ENCODE measurements at places on chromosomes 5 and 9.

- DNase-seq = no peak
Observed at GRCh38 chr5:75214409-75214808, 22.3 kb downstream of the ANKRD31 start.

DNA sequence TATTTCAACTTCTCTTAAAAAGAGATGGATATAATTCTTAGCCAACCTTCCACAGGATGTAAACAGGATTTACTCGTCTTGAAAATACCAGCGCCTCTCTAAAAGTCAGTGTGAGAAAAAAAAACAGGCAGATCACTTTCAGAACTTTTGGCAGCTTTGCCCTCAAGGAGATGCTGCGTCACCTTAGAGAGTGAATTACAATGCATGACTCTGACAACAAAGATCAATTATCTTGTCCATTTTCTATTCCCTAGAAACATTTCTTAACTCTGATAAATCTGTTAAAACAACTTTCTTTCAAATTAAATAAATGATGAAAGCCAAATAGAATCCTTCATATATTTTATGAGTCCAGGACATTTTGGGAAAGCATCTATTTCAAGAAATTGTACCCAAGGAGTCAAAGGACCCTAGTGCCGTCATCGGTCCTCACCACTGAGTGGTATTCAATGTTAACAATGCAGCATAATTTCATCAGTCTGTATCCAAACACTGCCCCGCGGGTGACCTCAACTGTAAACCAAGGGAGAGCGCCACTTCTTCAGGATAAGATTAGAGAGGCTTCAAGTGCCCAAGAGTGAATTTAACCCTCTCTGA is 536.0 kb downstream of the PDE4D start:
- DNase-seq = peak; percentile 49

GRCh38 chr9:121023064-121023463 is 27.0 kb downstream of the C5 start:
- no peak for DNase-seq

DNA sequence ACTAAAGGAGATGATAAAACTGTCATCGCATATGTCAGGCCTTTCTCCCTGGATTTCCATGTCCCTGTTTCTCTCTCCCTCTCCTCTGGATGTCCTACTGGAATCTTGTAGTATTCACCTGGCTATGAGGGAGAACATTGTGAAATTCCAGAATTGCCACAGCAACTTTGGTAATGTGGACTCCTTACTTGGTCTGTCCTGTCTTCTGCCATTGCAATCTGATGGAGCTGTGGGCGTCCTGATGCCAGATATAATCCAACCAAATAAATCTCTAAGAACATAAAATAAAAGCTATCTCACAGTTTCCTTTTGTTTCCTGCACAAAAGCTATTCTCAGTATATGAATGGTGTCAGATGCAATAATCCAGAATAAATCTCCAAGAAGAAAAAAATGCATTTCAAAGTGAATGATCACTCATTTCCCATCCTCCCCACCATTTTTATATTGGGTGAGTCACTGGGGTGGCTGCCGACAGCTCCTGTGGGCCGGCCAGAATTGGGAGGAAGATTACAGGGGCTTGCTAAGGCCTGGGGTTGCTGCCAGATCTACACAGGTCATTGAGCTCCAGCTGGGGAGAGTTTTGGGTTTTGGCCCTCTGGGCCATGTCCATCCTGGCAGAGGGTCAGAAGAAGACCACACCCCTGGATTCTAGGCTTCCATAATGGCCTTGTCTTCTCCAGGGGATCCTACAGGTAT is 160.7 kb upstream of the PITX1 start:
- DNase-seq = no peak

DNA sequence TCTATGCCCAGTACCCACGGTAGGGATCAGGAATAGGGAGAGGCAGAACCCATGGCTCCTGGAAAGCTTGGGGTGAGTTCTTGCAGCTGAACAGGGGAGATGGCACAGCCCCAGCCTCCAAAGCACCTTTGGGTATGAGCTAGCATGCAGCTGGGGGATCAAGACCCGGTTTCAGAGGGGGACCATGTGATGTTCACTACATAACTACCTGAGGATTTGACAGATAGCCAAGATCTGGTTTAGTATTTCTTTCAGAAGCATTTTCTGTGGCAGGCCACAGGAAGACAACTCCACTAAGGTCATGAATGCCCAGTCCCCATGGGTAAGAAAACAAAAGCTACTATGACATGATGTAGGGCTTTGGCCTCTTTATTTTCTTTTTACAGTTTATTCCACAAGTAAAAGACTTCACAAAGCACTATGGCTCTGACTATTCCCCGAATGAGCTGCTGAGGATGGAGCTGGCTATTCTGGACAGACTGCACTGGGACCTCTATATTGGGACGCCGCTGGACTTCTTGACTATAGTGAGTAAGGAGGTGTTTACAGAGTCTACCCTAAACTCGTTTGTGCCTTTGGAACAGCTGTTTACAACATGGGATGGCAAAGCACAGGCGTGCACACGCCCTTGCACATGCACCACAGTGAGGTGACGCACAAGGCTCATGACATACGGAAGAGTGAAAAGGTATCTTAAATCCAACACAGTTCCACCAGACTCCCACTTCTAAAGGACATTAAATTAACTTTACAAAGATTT is 3.4 kb downstream of the CCNI2 start:
- DNase-seq = no peak

DNA sequence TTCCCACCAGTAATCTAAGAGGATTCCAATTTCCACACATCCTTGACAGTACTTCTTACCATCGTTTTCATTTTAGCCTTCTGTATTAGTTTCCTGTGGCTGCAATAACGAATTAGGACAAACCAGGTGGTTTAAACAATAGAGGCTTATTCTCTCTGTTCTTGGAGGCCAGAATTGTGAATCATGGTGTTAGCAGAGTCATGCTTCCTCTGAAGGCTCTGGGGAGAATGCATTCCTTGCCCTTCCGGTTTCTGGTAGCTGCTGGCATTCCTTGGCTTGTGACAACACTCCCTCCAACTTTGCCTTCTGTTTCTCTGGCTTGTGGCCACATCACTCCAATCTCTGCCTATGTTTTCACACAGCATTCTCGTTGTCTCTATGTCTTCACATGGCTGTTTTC is 23.5 kb downstream of the RIGI start:
- DNase-seq = no peak

GRCh38 chr5:132496191-132496630 is 5.6 kb upstream of the IRF1 start:
- DNase-seq = peak; percentile 82

GRCh38 chr5:121741156-121741555 is 110.5 kb upstream of the FTMT start:
- no peak for DNase-seq

DNA sequence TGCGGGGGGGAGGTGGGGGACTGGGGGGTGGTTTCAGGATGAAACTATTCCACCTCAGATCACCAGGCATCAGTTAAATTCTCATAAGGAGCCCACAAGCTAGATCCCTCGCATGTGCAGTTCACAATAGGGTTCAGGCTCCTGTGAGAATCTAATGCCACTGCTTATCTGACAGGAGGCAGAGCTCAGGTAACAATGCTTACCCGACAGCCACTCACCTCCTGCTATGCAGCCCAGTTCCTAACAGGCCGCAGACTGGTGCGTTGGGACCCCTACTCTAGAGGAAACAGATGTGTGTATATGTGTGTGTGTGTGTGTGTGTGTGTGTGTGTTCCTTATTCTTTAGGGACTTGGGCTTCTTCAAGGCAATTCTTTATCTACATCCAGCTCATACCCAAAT is 352.3 kb upstream of the CCNH start:
- no peak for DNase-seq

GRCh38 chr5:158465086-158465972 is 606.4 kb upstream of the CLINT1 start:
- DNase-seq = peak; percentile 71

DNA sequence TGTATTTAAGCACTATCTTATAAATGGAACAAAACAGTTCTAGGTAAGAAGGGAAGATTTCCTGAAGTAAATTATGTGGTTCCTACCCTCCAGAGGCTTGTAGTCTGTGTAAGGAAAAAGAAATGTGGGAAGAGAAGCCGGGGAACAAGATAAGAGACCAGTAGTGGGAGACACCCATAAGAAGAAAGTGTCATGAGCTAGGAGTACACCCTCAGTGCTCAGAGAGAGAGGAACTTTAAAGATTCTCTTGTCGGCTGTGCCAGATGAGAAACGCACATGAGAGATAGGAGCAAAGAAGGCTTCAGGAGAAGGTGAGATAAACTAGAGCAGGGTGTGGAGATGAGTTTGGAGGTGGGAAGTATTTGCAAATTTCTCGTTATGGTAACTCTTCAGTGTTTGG is 18.1 kb downstream of the SLC36A1 start:
- DNase-seq = no peak

- DNase-seq = peak; percentile 53
Observed at GRCh38 chr9:33517373-33517772, 6.7 kb upstream of the ANKRD18B start.

- peak; percentile 10 for DNase-seq
Observed at GRCh38 chr9:16207161-16207560, 654.3 kb downstream of the CCDC171 start.

DNA sequence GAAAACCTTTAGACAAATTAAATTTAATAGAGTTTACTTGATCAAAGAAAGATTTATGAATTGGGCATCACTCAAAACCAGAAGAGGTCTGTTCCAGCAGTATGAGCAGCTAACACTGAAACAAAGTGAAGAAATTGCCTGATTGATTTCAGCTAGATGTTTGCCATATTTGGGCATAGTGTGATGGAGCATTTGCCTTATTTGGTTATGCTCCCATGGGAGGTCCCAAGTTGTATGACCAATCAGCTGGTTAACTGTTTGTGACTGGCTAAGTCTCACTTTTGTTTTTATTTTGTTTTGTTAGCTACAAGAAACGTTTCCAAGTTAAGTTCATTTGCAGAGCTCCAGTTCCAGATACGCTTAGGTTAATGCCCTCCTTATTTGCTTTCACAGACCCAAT is 53.3 kb upstream of the LMNB1 start:
- DNase-seq = no peak

DNA sequence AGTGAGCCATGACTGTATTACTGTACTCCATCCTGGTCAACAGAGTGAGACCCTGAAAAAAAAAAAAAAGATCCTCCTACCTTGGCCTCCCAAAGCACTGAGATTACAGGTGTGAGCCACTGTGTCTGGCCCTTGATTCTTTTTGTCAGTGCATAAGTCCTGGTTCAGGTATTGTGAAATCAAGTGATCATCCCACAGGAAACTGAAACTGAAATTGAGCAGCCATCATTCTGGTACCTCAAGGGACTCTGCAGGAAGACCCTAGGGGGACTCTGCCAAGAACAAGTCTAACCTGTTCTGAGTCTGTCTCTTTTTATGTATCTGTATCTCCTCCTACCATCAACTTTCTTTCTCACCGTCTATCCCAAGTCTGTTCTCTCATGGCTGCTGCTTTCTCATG is 1.9 kb upstream of the DCAF10 start:
- no peak for DNase-seq

DNA sequence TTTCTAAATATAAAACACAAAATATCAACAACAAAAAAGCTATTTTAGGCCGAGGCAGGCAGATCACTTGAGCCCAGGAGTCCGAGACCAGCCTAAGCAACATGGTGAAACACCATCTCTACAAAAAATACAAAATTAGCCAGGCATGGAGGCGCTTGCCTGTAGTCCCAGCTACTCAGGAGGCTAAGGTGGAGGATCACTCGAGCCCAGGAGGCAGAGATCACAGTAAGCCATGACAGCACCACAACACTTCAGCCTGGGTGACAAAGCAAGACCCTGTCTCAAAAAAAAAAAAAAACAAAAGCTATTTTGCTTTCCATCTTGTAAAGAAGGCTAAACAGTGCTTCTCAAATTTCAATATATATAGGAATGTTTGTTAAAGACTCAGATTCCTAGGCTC is 11.3 kb downstream of the C5orf15 start:
- DNase-seq = no peak

GRCh38 chr5:1736889-1737711 is 62.5 kb downstream of the MRPL36 start:
- no peak for DNase-seq
